ENCODE measurements at places on chromosomes 3 and 15.

DNA sequence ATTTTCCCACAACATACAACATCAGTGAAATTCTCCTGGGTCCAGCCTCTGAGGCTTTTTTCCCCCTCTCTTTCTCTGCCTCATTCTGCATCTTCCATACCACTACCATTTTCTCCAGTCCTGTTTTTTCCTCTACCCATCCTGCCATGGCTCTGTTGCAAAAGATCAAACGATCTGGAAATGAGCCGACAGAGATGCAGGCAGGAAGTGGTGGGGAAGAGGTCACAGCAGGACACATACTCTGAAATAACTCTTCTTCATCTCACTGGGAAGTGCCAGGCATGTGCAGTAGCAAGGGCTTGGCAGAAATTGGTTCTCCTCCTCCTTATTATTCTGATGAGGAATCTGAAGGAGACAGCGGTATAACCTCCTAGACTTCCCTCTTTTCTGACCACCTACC lies 114.3 kb downstream of the CORO2B start:
- peak; percentile 12 for DNase-seq

DNA sequence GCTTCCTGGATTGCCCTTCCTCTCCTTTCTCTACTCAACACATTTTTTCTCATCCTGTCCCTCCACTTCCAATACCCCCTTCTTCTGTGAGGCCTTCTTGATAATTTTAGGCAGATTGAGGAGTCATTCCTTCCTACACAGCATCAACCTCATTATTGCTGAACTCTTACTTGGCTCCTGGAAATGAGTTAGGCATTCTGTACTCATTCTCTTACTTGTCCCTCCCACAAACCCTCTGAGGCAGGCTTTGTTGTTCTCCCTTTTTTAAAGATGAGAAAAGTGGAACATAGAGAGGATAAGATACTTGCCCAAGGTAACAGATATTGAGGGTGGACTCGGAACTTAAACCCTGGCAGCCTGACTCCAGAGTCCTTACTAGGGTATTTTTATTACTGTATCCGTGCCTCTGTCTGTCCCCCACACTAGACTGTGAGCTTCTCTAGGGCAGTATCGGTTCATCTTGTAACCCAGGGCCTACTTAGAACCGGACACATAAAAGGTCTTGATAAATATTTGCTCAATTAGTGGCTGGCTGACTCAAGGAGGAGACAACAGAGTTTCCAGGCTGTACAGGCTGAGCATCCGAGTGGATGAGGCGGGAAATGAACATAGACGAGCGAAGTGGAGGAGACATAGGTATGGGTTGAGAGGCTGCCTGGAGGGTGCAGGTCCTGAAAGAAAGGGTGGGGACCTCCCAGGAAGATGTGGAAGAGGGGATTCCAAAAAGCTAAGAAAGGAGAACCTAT lies 148.7 kb upstream of the ATP2B2 start:
- no peak for DNase-seq

DNA sequence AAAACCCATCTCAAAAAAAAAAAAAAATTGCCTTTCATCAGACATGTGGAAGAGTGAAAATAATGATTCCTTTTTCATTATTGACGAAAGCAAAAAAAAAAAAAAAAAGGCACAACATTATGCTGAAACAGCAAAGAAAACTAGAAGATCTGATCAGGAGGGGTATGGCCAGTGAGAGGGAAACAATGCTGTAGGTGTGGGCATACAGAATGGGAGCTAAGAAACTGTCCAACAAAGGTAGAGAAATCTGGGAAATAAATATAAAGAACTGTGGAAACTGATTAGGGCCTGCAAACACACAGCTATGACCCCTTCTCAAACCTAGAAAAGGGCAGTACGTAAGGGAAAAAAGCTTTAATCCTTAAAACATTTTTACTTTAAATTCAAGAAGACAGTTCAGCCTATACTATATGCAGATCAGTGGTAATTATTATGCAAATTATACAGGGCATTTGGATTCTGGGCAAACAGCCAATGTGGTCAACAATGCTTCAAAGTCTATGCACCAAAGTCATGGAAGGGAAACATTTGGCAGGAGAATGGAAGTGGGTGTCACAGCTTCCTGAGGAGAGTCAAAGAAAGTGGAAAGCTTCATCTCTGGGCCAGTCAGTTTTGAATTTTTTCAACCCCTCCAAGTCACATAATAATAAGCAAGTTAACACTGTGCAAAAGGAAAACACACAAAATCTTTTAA lies 68.3 kb upstream of the SLC12A8 start:
- DNase-seq: peak; percentile 94

GRCh38 chr3:61438253-61439121 lies 122.9 kb upstream of the PTPRG start:
- no peak for DNase-seq

DNA sequence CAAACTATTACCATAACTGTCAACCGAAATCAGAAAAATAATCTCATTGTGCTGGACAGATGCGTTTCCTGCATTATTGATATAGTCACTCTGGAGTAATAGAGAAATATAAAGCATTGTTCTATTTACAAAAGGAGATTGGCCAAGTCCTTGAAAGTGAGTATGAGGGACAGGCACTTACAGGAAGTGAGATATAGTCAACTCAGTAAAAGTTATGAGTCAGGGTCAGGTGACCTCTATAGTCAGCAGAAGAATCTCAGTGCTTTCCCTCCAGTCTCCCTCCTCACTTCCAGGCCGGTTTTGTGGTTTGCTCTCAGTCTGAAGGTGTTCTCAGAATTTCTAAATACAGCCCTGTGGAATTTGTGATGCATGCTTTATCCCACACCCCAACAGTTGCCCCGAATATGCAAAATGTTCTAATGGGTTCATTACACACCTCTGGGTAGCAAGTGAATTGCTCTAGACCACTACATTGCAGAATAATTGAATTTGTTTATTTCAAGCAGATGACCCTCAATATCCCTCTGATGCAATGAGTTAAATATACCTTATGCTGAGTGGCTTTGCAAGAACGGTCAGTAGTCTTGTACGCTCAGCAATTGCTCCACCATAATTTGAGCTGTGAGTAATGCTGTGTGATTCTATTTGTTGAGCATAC lies 787.7 kb downstream of the MCTP2 start:
- DNase-seq: peak; percentile 35

- no peak for DNase-seq
These were observed 6.7 kb downstream of the SRP14 start for GRCh38 chr15:40032125-40032839.

DNA sequence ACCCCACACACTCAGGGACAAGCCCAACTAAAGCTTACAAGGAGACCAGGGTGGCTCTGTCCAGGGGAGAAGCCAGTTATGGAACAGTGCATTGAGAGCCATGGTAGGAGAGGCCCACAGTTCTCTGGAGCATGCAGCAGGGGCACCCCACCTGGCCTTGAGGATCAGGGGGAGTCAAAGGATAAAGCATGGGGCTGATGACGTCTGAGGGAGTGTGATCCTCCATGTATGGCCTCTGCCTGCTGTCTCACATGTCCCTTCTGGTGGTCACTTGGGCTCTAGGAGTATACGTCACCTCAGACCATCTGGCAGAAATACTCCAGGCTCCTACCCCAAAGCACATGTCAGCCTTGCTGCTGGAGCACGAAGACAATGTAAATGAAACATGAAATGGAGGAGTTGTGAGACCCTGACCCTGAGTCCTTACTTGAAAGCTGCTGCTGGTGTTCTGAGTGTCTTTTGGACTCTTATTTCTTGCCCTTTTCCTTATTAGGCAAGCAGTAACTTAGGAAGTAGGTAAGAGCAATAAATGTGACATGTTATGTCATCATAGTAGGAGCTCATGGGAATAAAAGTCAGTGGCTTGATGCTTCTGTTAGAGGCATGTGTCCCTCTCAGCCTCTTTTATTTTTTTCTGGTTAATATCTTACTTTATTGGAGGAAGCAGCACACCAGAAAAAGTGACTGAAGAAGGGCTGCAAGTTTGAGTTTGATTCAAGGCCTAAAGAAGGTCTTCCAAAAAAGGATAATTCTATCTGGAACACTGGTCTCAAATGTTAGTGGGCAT lies 15.5 kb downstream of the SRPRB start:
- no peak for DNase-seq

DNA sequence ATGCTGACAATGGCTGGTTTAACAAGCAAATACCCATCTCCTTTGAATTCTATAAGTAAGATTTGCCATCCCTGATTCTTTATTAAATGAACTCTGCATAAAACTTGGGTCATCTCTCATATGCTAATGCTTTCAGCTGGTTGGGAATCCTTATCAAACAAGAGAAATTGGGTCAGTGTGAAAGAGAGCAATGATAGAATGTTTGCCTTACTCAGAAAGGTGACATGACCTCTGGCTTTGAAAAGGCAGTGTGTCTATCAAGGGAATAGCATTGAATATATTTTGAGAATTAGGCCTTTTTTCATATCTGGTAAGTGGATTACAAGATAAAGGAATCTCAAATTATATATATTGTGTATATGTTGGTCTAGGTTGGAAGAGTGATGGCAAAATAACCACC lies 8.7 kb upstream of the SLC7A14 start:
- no peak for DNase-seq

- no peak for DNase-seq
These were observed 296.3 kb upstream of the TMCO5A start for GRCh38 chr15:37638116-37638515.

DNA sequence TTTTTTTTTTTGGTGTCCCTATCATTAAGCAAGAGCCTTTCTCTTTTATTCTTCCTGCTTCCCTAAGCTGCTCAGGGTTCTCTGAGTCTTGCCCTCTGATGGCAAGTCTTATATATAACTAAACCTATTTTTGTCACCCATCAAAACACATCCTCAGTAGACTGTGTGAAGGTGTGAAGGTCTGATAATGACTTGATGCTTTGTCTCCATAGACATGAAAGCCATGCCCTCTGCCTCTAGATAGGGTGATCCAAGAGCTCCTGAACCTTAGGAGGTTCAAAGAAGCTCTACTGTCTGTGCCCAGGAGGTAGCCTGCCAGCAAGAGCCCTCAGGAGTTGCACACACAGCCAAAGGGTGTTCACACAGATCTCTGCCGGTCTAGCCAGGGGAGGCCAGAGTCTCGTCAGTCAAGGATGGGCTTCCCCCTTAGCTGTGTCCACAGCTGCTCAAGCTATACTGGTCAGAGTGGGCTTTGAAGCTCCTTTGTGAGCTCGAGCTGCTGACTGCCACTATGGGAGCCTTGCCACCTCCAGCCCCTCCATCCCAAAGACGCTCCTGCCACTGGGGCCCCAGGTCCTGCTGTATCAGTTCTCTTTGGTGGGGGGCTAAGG lies 13.1 kb upstream of the SNX22 start:
- no peak for DNase-seq

DNA sequence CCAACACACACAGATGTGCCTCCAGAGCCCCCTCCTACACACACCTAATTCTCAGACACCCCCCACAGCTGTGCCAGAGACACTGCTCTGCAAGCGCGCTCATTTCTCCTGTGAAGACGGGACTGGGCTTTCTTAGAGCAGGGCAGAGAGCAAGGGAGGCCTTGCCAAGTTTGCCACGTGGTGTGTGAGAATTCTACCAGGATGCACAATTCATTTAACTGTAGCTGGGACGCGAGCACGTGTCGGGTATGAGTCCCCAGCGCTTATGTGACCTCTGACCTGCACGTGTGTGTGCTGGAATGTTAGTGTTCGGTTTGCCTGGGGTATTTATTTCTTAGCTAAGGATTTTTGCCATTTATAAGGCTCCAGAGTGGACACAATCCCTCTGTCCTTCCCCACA lies 37.0 kb downstream of the FEM1B start:
- DNase-seq: no peak

DNA sequence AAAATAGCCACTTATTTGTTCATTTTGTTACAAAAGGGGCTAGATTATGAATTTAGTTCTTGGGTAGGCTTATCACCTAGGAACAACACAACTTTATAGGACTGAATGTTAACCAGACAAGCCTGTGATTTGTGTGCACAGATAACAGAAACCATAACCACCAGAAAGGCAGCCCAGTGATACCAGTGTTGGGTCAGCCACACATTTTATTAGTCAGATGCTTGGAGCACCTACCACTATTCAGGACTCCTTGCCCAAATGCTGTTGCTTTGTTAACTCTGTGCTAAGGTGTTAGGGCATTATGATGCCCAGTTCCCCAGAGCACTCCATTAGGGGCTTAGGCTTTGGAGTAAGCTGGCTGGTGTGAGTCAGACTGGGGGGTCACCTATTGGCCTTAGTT lies 22.5 kb downstream of the PLCL2 start:
- DNase-seq: no peak

- no peak for DNase-seq
These were observed 45.9 kb downstream of the DAPK2 start for GRCh38 chr15:64000183-64000951.

GRCh38 chr3:193974671-193975535 lies 161.0 kb upstream of the HES1 start:
- no peak for DNase-seq

GRCh38 chr3:72332689-72333088 lies 515.6 kb downstream of the SHQ1 start:
- DNase-seq: no peak

DNA sequence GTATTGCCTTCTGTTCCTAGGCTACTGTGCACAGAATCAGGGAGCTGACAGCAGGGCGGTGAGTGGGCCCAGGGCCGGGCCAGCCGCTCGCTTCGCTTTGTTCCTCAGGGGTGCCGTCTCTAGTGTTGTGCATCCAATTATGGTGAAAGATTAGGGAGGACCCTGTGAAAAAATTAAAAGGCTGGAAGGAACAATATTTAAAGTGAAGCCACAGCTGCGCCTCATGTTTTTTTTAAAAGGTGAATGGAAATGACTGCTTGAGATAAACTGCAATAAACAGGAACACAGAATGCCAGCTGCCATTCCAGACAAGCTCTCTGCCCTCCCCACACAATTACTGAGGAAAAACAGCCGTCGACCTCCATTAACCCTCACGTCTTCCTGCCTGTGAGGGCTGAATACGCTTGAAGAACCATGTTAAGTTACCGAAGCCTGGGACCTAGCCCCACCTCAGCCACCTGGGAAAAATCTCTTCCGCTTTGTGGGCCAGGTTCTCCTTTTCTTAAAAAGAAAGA lies 132.0 kb upstream of the IL12A start:
- DNase-seq: no peak

DNA sequence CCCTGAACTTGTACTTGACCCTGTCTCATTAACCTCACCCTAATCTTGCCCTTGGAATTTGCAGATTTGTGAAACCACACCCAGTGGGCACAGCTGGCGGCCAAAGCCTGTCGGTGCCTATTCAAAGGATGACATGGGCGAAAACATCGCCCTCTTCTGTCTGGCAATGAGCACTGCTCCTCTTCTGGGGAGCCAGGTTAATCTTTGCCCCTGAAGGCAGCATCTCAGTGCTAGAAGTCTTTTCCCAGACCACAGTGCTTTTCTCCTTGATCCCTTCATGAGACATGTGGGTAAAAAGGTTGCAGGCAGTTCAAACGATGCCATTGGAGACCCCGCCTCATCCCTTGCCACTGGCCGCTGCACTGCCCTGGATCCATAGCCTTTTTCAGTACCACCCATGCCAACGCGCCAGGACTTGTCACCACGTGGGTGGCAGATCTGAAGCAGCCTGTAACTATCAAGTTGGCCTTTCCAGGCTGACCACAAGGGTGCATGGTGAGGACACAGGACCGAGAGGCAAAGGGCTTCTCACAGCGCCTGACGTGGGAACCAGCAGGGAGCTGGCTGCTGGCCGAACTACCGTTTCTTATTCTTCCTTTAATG lies 6.5 kb upstream of the DNASE1L3 start:
- peak; percentile 74 for DNase-seq
